Tongue (tissue), 3 donors: ENCODE measurements at places on chromosomes 4 and X. TPM values are rescaled to one million over a fixed set of nuclear protein-coding genes. Genes with fewer than 3 reads are reported as not detected.

DNA sequence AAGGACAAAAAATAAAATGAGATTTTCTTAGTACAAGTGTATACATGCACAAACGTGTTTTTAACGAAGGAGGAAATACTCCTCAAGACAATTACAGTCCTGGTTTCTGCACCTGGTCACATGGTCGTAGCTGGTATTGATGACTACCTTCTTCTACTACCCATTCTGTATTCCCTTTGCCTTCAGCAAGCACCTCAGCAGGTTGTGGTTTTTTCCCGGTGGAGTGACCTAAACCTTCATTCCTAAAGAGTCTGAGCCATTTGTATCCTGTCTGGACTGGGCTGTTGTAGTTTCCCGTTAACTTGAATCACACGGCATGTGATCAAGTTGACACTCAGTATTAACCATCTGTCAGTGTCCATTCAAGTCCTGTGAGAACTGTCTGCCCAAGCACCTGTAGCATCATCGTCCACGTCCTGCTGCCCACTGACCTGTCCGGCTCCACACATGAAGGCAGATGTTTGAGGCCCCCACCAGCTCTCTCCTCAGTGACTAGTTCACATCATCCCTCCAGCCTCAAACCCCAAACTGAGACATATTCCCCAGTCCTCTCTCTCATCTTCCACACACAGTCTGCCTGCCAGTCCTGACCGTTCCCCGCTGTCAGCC is 31.1 kb upstream of the TBC1D14 start:
- no peak for DNase-seq

- no peak for DNase-seq
Observed at GRCh38 chrX:18961686-18962085, 22.2 kb downstream of the PHKA2 start.

DGKK gene
- 0.10 TPM for total RNA-seq

DUX4 gene
- total RNA-seq, result not detected

GRCh38 chr4:79831119-79831528 is 241.9 kb downstream of the ANTXR2 start:
- DNase-seq, result no peak

DNA sequence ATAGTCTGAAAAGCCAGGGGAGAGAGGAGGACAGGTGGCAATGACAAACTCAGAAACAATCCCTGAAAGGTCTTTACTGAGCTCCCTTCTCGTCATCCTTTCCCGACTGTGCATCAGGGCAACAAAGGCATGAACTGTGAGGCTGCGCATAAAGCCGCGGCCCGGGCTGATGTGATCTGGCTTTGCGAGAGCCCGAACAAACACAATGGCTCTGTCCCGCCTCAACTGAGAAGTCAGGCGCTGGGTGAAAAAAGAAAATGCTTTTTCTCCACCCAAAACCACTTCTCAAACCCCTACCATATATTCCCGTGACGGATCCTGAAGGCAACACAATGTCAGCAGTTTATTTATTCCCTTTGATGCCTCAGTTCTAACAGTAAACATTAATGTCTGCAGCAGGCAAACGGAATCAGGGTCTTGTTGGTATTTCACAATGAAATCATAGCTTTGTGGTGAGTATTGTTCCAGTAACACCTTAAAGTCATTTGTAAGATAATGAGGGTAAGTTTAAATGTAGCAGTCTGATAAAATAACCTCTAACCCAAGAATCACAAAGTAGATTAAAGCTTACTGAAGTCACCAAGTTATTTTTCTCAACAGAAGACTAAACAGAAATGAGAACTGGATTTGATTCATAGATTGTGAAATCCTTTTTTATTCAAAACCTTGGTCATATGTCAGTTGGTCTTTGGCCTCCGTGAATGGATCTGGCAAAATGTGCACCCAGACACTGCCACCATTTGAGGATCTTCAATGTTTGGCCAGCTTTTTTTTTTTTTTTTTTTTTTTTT is 67.4 kb downstream of the APBB2 start:
- peak; percentile 23 for DNase-seq

- DNase-seq, result no peak
Observed at GRCh38 chr4:103158760-103159159, 39.4 kb downstream of the CENPE start.
